ENCODE measurements at places on chromosomes 2 and 18. TPM values are rescaled to one million over a fixed set of nuclear protein-coding genes. Genes with fewer than 3 reads are reported as not detected.

The CAPN10 gene
- 22.1 TPM for total RNA-seq

The ANKRD30B gene
- total RNA-seq, result not detected

The MROH2A gene
- total RNA-seq, result not detected

The CYP26B1 gene
- not detected for total RNA-seq

The STAMBP gene
- total RNA-seq, result 111 TPM

The RPIA gene
- 65.4 TPM for total RNA-seq

The KCNG2 gene
- total RNA-seq, result not detected

The LBX2 gene
- total RNA-seq, result not detected

The ALLC gene
- total RNA-seq, result not detected

The FAM124B gene
- 0.87 TPM for total RNA-seq

The CAB39 gene
- total RNA-seq, result 148 TPM

The ORMDL1 gene
- total RNA-seq, result 45.2 TPM

The RSAD2 gene
- total RNA-seq, result 10.2 TPM

The LRATD1 gene
- total RNA-seq, result not detected

The FTCDNL1 gene
- 3.8 TPM for total RNA-seq

The KCNK3 gene
- not detected for total RNA-seq

The DYSF gene
- total RNA-seq, result 0.02 TPM

The NEU2 gene
- not detected for total RNA-seq
